ENCODE measurements at places on chromosomes 12 and 14.

- DNase-seq: peak; percentile 74
Observed at GRCh38 chr12:113852695-113853490, 113.2 kb downstream of the RBM19 start.

DNA sequence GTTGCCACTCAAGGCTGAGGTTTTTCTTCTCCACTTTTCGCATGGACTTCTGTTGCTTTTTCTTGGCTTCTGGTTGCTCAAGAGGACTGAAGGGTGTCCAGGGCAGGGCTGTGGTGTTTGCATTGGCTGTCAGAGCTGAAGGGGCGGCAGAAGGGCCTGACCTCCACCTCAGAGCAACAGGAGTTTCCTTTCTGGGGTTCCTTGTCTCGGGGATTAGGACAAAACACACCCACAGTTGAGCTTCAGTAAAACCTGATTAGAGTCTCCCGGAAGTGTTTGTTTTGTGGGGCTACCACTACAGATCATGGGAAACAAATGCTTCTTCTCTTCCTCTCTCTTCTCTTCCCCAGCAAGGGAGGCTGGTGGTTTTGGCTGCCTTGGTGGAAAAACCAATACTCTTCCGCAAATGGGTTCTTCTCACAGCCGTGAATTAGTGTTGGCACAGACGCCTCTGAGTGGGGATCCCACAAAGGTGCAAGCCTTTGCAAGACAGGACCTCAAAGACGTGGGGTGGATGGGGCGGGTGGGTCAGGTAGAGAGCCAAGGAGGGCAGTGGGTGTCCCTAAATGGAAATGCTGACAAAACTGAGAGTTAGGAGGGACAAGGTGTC, 317.7 kb upstream of the TBX3 start:
- DNase-seq: no peak

- DNase-seq: no peak
Observed at GRCh38 chr12:12975322-12976077, 23.5 kb upstream of the GPRC5D start.

DNA sequence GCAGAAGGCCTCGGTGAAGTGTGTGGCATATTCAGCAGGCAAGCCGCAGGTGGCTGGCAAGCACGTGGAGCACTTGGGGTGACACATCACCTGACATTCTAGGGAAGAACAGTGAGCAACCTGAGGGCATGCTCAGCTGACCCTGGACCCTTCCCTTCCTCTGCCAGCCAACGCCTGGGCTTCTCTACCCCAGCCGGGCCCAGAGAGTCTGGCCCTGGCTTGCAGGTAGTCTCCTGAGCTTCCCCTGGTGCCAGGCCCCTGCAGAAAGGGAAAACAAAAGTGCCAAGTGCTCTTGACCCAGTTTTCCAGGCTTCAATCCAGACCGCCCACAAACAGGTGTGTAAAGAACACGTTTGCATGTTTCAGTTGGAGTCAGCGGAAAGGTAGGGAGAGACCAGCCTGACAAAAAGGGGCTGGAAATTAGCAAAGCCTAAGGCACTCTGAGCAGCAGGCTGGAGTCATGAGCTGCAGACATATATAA, 45.7 kb downstream of the PRKAB1 start:
- DNase-seq: no peak

DNA sequence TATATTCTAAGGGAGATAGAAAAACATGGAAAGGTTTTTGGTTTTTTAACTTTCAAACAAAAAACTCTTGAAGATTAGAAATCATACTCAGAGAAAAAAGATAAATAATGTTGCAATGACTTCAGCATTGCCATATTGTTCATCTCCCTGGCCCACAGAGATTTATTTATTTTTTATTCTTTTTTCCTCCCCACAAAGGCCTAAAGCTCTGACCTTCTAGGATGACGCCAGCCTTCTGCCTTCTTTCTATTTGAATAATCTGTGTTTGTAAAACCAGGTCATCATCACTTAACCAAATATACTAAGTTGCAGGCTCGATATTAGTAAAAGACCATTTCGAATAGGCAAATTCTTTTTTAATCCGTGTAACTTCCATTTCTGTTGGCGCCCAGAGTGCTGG, 4.4 kb upstream of the DCP1B start:
- DNase-seq: no peak

- DNase-seq: peak; percentile 68
Observed at GRCh38 chr12:41361738-41362137, 173.6 kb downstream of the PDZRN4 start.

GRCh38 chr12:80847575-80847974, 90.2 kb downstream of the LIN7A start:
- no peak for DNase-seq

GRCh38 chr12:58095002-58095401, 153.6 kb downstream of the ATP23 start:
- no peak for DNase-seq

GRCh38 chr14:100292301-100292775, 13.9 kb downstream of the SLC25A29 start:
- DNase-seq: no peak

DNA sequence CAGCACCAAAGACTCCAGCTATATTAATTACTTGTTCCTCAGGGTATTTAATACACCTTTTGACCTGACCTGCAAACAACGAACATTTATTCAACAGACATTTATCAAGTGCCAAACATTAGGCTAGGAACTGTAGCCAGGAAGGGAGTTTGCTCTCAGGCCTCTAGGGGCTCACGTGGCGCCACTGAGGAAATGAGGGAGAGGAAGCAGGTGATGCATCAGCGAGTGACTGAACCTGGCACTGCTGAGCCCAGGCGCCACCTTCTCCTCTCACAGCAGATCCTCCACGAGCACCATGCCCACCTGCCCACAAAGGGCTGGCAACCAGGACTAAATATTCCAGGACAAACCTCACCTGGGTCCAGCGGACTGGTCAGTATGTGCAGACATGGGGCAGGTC, 50.2 kb downstream of the SETD3 start:
- DNase-seq: no peak

DNA sequence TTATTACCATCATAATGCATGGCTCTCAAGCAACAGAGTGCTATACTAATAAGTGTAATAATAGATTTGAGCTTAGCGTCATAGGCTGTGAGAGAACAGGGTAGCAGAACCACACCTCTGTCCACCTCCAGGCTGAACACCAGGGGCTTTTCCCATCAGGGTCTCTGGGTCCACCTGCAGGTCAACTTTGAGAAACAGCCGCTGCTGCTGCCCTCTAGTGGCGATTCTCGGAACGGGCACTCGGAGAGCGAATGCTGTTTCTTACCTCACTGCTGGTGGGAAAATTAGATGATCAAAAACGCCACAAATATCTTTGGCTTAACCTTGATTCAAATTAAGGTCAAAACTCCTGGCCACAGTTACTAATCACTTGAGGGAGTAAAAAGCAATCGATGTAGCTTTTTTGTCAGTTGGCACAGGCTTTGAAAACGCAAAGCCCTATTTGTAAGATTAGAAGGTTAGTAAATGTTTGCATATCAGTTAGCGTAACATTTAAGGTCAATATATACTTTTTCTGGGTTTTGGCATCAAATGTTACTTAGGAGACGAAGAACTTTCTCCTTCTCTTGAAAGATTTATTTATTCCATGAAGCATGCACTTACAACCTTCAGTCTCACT, 127.9 kb upstream of the TMEM132D start:
- no peak for DNase-seq

DNA sequence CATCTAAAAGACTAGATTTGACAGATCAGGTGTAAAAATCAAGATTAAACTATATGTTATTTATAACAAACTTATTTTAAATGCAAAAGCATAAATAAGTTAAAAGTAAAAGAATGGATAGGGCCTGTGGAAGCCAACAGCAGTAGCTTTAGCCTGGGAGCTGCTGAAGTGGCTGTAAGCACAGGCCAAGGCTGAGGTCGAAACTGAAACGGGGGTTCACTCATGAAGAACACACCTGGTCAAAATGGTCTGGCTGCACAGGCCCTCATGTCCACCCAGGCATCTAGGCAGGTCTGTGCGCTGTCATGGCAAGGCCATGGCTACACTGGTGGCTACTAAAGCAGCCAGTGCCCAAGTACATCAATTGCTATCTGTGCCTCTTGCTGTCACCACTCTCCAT, 23.1 kb downstream of the CATSPERB start:
- no peak for DNase-seq

DNA sequence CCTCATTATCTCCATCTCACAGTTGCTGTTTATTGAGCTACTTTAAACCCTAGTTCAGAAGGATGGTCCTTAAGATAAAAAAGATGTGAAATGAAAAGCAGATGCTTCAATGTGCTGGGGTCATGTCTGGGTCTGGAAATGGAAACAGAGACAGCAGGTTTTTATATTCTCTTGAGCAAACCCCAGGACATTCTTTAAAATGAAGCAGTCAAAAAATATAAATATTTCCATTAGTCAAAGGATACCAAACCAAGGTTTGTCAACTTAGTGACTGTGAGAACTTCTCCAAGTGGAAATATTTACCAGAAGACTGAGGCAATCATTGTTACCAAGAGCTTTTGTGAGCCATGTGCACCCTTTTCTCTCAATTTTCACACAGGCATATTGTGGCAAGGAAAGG, 102.5 kb upstream of the DIO2 start:
- DNase-seq: no peak

- DNase-seq: peak; percentile 8
Observed at GRCh38 chr14:57574617-57575288, 81.1 kb upstream of the CCDC198 start.

GRCh38 chr14:105448706-105449111, 25.9 kb upstream of the CRIP2 start:
- DNase-seq: peak; percentile 84

DNA sequence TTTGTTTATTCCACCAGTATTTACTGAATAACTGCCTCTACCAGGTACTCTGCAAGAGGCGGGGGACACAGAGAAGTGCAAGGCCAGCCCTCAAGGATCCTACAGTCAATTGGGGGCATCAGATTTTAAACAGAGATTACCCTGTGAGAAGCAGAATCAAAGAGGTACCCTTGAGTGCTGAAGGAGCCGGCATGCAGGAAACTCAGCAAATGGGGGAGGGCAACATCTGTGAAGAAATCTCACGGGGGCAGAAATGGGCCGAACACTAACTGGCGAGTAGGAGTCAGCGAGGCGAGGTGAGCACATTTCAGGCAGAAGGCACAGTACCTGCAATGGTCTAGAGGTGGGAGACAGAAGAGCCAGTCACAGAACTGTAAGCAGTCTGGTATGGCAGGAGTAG, 9.0 kb downstream of the GALNT6 start:
- no peak for DNase-seq

All from NCI-H1694 treated with DMSO at 0.1 percent for 48 hours (cell line).